Lung (tissue), 17 donors: ENCODE measurements at places on chromosomes 12 and 14. TPM values are rescaled to one million over a fixed set of nuclear protein-coding genes. Genes with fewer than 3 reads are reported as not detected.

- DNase-seq, result no peak
Measured at GRCh38 chr14:67541448-67542387, 8.6 kb downstream of the PLEKHH1 start.

ACOT4 gene
- total RNA-seq, result 0.60 TPM

- no peak for DNase-seq
Measured at GRCh38 chr12:51195841-51196240, 22.0 kb downstream of the POU6F1 start.

DNA sequence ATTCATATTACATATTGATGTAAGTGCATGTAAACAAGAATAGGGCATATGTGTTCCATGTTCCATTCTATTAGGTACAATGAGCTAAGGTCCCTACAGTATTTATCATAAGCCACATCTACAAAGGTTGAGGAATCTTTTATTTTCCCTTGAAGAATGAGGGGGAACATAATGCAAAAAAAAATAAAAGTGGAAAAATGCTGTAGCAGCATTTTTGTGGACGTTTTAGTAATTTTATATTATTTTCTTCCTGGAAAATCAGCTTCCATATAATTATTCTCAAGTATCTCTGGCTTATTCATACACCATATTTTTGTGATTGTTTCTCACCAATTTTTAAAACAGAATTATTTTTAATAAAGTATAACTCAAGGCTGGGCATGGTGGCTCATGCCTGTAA is 148.7 kb downstream of the MED13L start:
- DNase-seq, result no peak

GPR84 gene
- 2.6 TPM for total RNA-seq
